Activated B cell treated with CpG ODN at 0.5 μM for 24 hours (primary cell): ENCODE measurements at places on chromosomes 13 and 19.

DNA sequence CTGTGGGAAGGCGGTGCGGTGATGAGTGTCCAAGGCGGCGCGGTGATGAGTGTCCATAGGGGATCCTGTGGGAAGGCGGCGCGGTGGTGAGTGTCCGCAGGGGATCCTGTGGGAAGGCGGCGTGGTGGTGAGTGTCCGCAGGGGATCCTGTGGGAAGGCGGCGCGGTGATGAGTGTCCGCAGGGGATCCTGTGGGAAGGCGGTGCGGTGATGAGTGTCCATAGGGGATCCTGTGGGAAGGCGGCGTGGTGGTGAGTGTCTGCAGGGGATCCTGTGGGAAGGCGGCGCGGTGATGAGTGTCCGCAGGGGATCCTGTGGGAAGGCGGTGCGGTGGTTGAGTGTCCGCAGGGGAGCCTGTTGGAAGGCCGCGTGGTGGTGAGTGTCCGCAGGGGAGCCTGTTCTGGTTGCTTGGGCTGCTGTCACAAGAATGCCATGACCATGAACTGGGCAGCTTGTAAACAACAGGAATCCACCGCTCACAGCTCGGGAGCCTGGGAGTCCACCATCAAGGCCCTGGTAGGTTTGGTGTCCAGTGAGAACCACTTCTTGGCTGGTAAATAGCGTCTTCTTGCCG lies 21.4 kb downstream of the TFDP1 start:
- no peak for DNase-seq

- no peak for DNase-seq
These were observed 704 bp downstream of the ZNF814 start for GRCh38 chr19:57888107-57888559.

DNA sequence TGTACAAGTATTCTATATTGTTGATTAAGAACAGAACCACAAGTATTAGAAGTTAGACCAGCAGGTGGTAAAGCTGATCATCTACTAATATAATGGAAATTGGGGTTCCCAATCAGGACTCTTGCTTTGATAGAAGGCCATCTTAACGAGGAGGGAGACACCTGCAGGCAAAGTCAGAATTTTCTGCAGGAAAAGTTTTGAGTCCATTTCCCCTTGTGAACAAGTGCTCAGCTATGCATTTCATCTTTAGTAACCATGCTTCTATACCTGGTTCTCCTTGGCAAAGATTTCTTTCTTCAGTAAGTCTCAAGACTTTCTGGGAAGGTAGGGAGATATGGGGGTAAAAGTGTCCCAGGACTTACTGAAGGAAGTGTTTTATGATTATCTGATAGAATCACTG lies 36.1 kb upstream of the USPL1 start:
- no peak for DNase-seq

GRCh38 chr13:94548382-94548781 lies 47.6 kb downstream of the TGDS start:
- no peak for DNase-seq

GRCh38 chr13:73873940-73874830 lies 260.0 kb downstream of the KLF12 start:
- no peak for DNase-seq

GRCh38 chr19:58558066-58558622 lies at the start of gene UBE2M:
UBE2M (minus strand) TSS chr19:58558611; CDS start chr19:58558381, 230 bp downstream.
- DNase-seq, result no peak
